ENCODE measurements at places on chromosomes 4 and X.

DNA sequence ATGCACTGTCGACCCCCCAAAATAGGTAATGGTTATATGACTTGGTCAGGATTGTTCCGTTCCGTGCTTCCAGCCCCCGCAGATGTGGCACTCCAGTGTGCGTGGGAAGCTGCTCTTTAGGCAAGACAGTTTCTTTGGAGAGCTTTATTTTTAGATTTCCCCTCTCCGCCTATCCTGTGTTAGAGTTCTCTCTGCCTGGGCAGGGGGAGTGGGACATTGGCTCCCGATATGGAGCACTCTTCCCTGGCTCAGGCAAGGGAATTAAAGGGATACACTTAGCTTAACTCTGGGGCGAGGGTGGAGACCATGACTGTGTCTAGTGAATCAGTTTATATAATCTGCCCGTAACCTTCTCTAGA lies 36.0 kb downstream of the DLG3 start:
- no peak for DNase-seq

DNA sequence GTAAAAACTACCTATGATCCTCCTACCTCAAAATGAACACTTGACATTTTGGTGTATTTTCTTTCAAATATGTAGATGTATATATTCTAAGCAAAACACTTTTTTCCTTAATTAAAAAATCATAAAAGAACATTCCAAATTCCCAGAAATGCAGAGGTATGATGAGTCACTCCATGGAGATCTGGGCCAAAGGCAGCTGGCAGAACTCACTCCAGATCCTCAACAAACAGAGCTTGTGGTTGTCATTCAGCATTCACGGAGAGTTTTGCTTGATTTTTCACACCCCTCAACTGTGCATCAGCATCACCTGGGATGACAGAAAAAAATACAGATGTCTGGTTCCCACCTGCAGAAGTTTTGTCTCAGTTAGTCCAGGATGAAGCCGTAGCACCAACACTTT lies 144.6 kb downstream of the KIT start:
- peak; percentile 31 for DNase-seq

DNA sequence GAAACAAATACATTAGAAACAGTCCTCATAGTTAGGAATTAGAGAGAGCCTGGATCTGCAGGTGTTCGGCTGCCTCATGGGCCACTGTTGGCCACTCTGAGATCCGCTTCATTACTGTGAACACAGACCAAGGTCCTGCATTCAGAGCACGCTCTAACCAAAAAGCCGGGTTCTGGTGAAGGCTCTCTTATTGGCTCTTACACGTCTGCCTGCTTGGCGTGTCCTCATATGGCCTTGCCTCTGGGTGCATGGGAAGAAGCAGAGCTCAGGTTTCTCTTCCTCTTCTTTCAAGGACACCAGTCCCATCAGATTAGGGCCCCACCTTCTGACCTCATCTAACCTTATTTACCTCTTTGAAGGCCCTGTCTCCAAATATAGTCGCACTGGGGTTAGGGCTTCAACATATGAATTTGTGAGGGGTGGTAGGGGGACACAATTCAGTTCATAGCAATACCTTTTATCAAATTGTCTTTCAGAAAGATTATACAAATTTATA lies 37.1 kb upstream of the ELF2 start:
- no peak for DNase-seq

DNA sequence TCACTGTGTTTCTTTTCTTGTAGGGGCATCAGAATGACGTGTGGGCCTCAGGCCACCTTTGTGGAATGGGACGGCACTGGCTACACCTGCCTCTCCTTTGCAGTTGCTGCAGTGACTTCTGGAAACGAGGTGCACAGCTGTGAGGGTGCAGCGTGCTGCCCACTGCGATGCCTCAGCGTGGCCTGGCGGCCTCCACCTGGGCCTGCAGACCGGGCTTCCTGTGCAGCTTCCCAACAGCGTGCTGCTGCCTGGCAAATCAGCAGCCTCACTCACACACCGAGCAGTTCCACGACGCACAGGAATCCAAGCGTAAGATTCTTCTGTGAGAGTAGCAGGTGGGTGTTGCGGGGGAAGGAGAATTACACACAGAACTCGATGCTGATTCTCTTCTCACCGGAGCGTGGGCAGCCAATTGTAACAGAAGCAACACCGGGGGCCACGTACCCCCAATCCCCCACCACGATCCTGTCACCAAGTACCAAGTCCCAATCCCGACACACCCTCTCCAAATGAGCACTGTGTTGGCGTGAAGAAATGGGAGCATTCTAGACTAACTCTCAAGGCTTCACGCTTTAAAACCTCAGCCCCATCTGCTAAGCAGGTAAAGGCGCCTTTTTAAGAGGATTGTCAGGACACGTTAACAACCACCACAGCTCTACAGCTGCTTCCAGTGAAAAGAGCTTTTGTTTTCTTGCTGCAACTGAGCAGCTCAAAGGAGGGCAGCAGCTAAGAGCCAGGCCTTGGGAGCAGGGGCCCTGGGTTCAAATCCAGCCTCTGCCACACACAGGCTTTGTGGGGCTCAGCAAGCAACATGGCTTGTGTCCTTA lies 16.9 kb downstream of the WDR1 start:
- no peak for DNase-seq

DNA sequence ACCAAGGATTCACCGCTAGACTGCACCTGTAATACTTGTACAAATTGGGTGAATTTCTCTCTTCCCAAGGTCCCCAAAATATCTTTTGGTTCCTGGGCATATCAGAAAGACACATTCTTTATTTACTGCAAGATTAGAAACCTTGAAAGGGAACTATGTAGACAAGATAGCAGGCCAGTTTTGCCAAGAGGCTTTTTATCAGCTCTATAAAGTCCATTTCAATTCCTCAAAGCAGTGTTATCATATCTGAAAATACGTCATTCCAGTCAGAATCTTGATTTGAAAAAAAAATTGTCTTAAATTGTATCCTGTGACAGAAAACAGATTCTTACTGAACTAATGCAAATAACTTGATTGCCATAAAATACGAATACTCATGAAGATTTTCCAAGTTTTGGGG lies 37.0 kb upstream of the NSG1 start:
- no peak for DNase-seq

GRCh38 chr4:180240670-180241069 lies 2002.5 kb upstream of the TENM3 start:
- DNase-seq = no peak

DNA sequence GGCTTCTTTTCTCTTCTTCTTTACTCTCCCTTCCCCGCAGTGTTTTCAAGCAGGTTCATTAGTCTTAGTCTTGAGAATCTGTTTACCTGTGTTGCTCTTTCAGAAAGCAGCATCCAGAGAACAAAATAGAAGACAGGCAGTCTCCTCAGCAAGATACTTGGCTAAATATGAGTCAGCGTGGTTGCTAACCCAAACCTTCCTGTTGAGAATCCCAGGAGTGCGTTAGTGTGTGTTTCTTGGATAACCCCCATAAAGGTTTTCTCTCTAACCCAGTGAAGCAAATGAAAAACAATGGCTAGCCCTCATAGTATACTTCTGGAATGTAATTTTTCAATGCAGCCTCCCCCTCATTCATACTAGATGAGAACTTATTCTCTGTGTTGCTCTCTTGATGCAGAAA lies 41.1 kb downstream of the BMPR1B start:
- peak; percentile 77 for DNase-seq

GRCh38 chr4:110869114-110869513 lies 246.2 kb upstream of the PITX2 start:
- peak; percentile 60 for DNase-seq

GRCh38 chrX:153732401-153732800 lies 7.7 kb downstream of the ABCD1 start:
- no peak for DNase-seq
